GM12878 (cell line): ENCODE measurements at places on chromosomes 2 and 18. TPM values are rescaled to one million over a fixed set of nuclear protein-coding genes. Genes with fewer than 3 reads are reported as not detected.

GRCh38 chr2:8501061-8501720, 180.7 kb upstream of the ID2 start:
- no peak overlapping the region for H3K4me3 ChIP-seq
- H3K36me3 ChIP-seq: no peaks in the 10 kb centered on the region
- no peaks in the 10 kb centered on the region for H3K4me1 ChIP-seq
- H3K27me3 ChIP-seq: no peaks in the 10 kb centered on the region

- no peak for DNase-seq
- H3K36me3 ChIP-seq: no peaks in the 10 kb centered on the region
- H3K27me3 ChIP-seq: no peaks in the 10 kb centered on the region
- H3K27ac ChIP-seq: no peak overlapping the region
- H3K4me3 ChIP-seq: no peak overlapping the region
- H3K4me1 ChIP-seq: no peaks in the 10 kb centered on the region
Observed at GRCh38 chr18:29104227-29104626, 927.3 kb upstream of the CDH2 start.

Gene SPATA3
- total RNA-seq: 0.19 TPM in 1 of 2 replicates, not detected in the other

DNA sequence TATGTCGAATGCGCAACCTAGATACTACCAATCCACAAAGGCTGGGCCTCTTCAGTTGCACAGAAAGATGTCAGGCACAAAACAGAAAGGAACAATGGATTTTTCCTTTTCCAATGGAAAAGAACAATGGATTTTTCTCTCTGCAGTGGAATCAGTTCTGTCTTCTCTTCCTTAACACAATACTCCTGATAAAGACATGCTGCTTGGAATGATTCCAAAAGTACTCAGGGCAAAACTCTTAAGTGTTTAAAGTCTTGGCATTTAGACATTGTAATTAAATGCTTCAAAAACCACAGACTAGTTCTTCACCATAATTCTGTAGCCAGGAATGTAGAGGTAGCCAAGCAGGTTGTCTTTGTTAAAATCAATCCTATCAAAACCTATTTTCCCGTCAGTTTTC, 46.7 kb upstream of the FLACC1 start:
- H3K27ac ChIP-seq: no peak overlapping the region
- no peaks in the 10 kb centered on the region for H3K4me1 ChIP-seq
- no peak for DNase-seq
- H3K36me3 ChIP-seq: peaks cover 3% of the 10 kb centered on the region; the same call in 1 of the 2 replicates

Gene KIAA1328
- total RNA-seq: 3.3 and 3.8 TPM in 2 replicates

- no peaks in the 10 kb centered on the region for H3K36me3 ChIP-seq
- H3K4me1 ChIP-seq: no peaks in the 10 kb centered on the region
- no peak overlapping the region for H3K4me3 ChIP-seq
- H3K27me3 ChIP-seq: no peaks in the 10 kb centered on the region
- no peak for DNase-seq
Observed at GRCh38 chr18:26073758-26074157, 16.7 kb downstream of the SS18 start.

- no peaks in the 10 kb centered on the region for H3K36me3 ChIP-seq
- no peaks in the 10 kb centered on the region for H3K27me3 ChIP-seq
- H3K4me3 ChIP-seq: no peak overlapping the region
- DNase-seq: no peak
Observed at GRCh38 chr2:38430597-38431207, 53.6 kb upstream of the ATL2 start.

GRCh38 chr2:150110548-150110947, 376.9 kb downstream of the RND3 start:
- no peaks in the 10 kb centered on the region for H3K36me3 ChIP-seq
- H3K4me3 ChIP-seq: no peak overlapping the region
- no peak overlapping the region for H3K27ac ChIP-seq
- H3K4me1 ChIP-seq: no peaks in the 10 kb centered on the region

- no peak for DNase-seq
- no peaks in the 10 kb centered on the region for H3K27me3 ChIP-seq
- no peak overlapping the region for H3K4me3 ChIP-seq
- H3K27ac ChIP-seq: no peak overlapping the region
- H3K36me3 ChIP-seq: no peaks in the 10 kb centered on the region
Observed at GRCh38 chr2:7077660-7078267, 160.6 kb downstream of the RNF144A start.
